Activated naive CD4-positive, alpha-beta T cell treated with anti-CD3 and anti-CD28 coated beads for 36 hours (primary cell): ENCODE measurements at places on chromosomes 13 and 19. TPM values are rescaled to one million over a fixed set of nuclear protein-coding genes. Genes with fewer than 3 reads are reported as not detected.
A peak's percentile ranks its signal among the peaks of the same experiment; 100 is the strongest.

The GPC6 gene
- not detected for total RNA-seq

GRCh38 chr13:98977568-98978265 is at the start of gene DOCK9:
DOCK9 (minus strand) TSS chr13:98978064; CDS start chr13:98977909, 155 bp downstream.
- peaks cover 82% of the 10 kb centered on the region for H3K4me1 ChIP-seq
- no peak for DNase-seq
- H3K27me3 ChIP-seq: no peaks in the 10 kb centered on the region
- no peak within 1 kb of the TSS for H3K4me3 ChIP-seq

GRCh38 chr19:33472691-33473652 is 48.6 kb downstream of the PEPD start:
- H3K36me3 ChIP-seq: peaks cover 13% of the 10 kb centered on the region
- H3K4me3 ChIP-seq: no peak overlapping the region
- H3K27ac ChIP-seq: no peak overlapping the region
- no peaks in the 10 kb centered on the region for H3K4me1 ChIP-seq
- no peak for DNase-seq

DNA sequence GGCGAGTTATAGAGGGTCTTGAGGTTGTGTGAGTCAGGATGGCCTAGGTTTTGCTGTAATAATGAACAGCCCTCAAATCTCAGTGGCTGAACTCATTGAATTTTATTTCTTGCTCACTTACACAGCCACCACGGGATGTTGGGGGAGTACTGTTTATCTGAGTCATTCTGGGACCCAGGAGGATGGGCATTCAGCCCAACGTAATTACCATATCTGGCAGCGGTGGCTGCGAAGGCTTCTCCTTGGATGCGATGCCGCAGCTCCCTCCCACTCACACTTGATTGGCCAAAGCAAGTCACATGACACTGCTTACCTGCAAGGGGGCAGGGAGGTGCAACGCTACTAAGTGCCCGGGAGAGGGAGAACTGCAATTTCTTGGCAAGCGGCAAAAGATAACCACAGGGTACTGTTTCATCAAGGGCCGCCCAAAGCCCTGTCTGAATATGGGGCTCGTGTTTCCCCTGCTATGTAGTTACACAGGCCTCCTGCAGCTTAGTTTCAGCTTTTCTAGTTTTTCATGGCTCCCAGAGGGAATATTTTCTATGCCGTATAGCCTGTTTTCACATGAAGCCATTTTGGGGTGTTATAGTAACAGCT is 19.9 kb downstream of the ZSWIM9 start:
- peaks cover 4% of the 10 kb centered on the region for H3K4me1 ChIP-seq
- no peaks in the 10 kb centered on the region for H3K27me3 ChIP-seq
- no peak overlapping the region for H3K27ac ChIP-seq
- H3K36me3 ChIP-seq: peaks cover 20% of the 10 kb centered on the region
- DNase-seq: peak; percentile 65

- H3K27ac ChIP-seq: no peak within 1 kb of the TSS
- H3K4me3 ChIP-seq: peak within 1 kb of the TSS; percentile 45
- no peaks in the 10 kb centered on the region for H3K36me3 ChIP-seq
- H3K4me1 ChIP-seq: no peaks in the 10 kb centered on the region
- peaks cover 18% of the 10 kb centered on the region for H3K27me3 ChIP-seq
- DNase-seq: peak; percentile 7
These were observed at the start of gene EDNRB for GRCh38 chr13:77918391-77919245. EDNRB (minus strand) TSS chr13:77918831; CDS start chr13:77918573, 258 bp downstream.

GRCh38 chr19:10871711-10872545 is 575 bp downstream of the CARM1 start:
- peak overlapping the region; percentile 85 for H3K27ac ChIP-seq
- H3K36me3 ChIP-seq: peaks cover 1% of the 10 kb centered on the region
- DNase-seq: peak; percentile 36
- peak overlapping the region; percentile 82 for H3K4me3 ChIP-seq

GRCh38 chr13:112777637-112778406 is 88.0 kb downstream of the ATP11A start:
- no peak for DNase-seq
- H3K36me3 ChIP-seq: peaks cover 2% of the 10 kb centered on the region
- H3K27me3 ChIP-seq: no peaks in the 10 kb centered on the region
- peaks cover 9% of the 10 kb centered on the region for H3K4me1 ChIP-seq
- H3K4me3 ChIP-seq: no peak overlapping the region
- H3K27ac ChIP-seq: no peak overlapping the region
